ENCODE measurements at places on chromosomes 13 and 19.

DNA sequence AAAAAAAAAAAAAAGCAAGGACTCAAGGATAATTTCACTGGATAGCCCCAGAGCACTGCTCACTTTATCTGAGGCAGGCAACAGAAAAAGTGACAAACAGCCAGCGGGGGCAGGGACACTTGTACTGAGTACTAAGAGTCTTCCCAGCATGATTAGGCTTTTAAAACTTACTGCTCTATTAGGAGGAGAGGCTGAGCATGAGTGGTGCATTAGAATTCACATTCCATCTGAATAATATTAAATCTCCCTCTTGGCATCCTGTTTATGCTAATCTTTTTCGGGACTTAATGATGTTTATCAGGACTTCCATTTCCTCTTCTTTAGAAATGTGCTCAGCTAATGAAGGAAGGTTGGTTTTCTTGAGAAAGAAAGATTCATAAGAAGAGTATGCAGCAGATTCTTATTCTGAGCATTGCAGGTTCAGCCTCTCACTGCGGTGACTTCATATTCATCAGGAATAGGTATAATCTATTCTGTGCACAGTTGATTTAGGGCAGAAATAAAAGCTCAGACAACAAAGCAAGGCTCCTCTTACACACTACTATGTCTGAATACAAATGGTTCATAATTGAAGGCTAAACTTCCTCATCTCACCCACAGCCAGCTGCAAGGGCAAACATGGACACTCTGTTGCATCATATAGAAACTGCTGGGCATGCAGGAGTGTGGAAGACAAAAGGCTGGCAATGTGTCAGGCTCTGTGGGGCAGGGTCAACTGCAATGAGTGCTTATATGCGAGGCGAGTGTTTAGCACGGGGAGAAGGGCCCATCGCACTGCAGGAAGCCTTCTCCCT, 107.0 kb downstream of the KL start:
- DNase-seq = no peak

GRCh38 chr13:38017320-38017719, 147.7 kb upstream of the TRPC4 start:
- no peak for DNase-seq

GRCh38 chr19:4606181-4606580, 33.1 kb upstream of the TNFAIP8L1 start:
- no peak for DNase-seq

DNA sequence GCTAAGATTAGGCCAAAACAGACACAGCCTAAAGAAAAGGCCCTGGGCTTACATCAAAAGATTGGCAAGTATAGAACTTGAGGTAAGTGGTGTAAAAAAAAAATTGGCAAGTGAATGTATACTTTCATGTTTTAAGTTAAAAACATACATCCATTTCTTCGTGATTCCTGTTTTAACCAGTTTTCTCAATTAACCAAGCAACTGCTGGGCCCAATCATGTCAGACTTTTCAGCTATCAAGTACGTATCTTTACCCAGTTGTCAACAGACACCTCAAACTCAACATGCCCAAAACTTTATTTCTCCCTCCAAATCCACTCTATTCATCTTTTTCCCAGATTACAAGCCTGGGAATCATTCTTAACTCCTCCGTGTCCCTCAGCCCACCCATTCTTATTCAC, 1.0 kb downstream of the PCID2 start:
- DNase-seq = no peak

GRCh38 chr19:31274251-31275067, 74.8 kb downstream of the TSHZ3 start:
- DNase-seq = no peak

DNA sequence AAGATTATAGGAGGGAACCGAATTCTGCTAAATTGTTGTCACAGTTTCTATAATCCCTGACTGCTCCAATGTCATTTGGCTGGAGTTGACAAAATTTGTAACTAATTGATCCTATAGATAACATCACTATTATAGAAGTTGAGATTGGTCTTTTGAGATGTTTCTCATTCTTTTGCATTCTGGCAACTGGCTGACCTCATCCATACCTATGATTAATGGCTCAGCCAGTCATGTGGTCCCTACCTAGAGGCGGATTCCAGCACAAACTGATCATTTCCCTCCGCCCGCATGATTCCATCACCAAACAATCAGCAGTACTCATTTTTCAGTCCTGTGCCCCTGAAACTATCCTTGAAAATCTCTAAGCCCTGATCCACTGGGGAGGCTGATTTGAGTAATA, 4.2 kb downstream of the PSG2 start:
- no peak for DNase-seq

GRCh38 chr19:33054623-33055022, 10.1 kb downstream of the RHPN2 start:
- DNase-seq = no peak

Measured in NCI-H2171 treated with DMSO at 0.1 percent for 48 hours (cell line).